ENCODE measurements at places on chromosomes 6 and 20.

- no peak for DNase-seq
These were observed 95.7 kb upstream of the HMGCLL1 start for GRCh38 chr6:55674672-55675071.

GRCh38 chr6:36722879-36723278 lies 25.3 kb downstream of the RAB44 start:
- DNase-seq = no peak

- DNase-seq = no peak
These were observed 60.8 kb downstream of the SYNDIG1 start for GRCh38 chr20:24530131-24530680.

GRCh38 chr6:45328523-45328922 lies 393 bp downstream of the RUNX2 start:
- no peak for DNase-seq

- DNase-seq = no peak
These were observed 141.7 kb upstream of the RPS6KA2 start for GRCh38 chr6:166768761-166769160.

GRCh38 chr6:119385994-119386393 lies 36.4 kb upstream of the MAN1A1 start:
- no peak for DNase-seq

- DNase-seq = no peak
These were observed 427.0 kb upstream of the SPTLC3 start for GRCh38 chr20:12581644-12582289.

- DNase-seq = peak; percentile 50
These were observed 36.1 kb downstream of the PSMB1 start for GRCh38 chr6:170516783-170517616.

DNA sequence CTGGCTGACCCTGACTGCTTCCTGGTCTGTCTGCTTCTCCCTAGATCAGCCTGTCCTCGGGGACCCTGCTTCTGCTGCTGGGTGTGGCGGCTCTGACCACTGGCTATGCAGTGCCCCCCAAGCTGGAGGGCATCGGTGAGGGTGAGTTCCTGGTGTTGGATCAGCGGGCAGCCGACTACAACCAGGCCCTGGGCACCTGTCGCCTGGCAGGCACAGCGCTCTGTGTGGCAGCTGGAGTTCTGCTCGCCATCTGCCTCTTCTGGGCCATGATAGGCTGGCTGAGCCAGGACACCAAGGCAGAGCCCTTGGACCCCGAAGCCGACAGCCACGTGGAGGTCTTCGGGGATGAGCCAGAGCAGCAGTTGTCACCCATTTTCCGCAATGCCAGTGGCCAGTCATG lies 6.3 kb downstream of the NRSN2 start:
- no peak for DNase-seq

DNA sequence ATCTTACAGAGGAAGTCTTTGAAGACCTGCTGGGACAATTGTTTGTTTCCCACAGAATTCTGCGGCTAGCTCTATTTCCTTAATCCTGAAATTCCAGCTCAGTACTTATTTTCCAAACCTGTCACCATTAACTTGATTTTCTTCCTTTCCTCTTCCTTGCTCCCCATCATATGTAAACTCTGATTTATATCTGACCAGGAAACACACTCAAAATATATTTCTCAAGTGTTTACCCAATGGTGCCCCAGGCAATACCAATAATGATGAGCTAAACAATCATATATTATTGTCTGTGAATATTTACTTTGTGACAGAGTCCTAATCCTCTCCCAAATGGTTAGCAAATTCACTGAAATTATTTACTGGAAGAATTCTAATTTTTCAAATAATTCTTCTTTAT lies 597.3 kb downstream of the PKHD1 start:
- DNase-seq = no peak

DNA sequence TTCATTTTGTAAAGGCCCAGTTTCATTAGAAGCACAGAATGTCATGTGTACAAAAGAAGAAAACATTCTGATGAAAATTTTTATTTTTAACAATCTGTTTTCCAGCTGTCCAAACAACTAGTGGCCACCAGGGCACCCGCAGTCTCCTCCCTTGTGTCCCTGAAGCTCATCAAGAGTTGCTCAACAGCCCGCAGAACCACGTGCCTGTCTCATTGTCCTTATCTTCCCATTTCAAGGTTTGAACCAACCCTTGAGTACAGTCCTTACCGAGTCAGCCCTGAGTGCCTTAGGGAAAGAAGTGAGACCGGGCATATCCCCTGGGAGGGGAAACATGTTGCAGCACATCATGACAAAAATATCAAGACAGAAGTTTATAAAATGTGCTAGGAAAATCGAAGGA lies 15.9 kb upstream of the ZNF133 start:
- no peak for DNase-seq

GRCh38 chr20:19336631-19337030 lies 124.2 kb downstream of the SLC24A3 start:
- no peak for DNase-seq

- no peak for DNase-seq
These were observed 5.5 kb downstream of the PRRT1 start for GRCh38 chr6:32146287-32146686.

GRCh38 chr6:2099870-2100269 lies 145.5 kb downstream of the GMDS start:
- DNase-seq = no peak

GRCh38 chr6:168414336-168415097 lies 26.5 kb upstream of the SMOC2 start:
- no peak for DNase-seq

- no peak for DNase-seq
These were observed 8.4 kb downstream of the GABBR1 start for GRCh38 chr6:29624520-29624961.

DNA sequence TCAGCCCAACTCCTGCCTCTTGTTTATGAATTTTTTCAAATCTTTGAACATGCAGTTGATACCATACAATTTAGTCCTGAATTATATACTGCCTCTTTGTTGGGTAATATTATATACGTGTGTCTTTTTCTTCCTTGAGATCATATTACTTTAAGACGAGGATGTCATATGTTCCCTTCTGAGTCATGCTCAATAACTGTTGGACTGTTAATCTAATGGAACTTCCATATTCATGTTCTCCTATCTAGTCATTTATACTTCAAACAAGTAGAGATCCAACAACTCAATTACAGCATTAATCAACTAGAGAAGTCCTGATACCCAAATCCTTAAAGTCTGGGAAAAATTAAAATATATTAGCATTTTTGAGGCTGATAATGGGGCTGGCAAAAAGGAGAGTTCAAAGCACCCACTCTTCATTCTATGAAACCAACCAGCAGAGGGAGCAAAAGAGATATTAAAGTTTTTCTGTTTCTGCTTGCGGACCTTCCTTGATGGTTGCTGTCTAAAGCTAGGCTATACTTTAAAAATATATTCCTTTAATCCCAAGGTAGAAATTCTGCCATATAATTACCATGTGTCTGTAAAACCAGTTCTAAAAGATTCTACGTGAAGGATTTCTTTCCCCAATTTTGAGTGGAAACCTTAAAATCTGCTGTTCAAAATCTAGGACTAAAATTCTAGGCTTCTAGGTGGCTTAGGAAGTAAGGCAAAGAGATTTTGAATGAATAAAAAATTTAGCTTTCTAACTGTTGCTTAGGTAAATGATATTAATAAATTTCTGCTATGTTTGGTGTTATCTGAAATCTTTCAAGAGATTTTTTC lies 498.9 kb downstream of the BCKDHB start:
- DNase-seq = peak; percentile 16

DNA sequence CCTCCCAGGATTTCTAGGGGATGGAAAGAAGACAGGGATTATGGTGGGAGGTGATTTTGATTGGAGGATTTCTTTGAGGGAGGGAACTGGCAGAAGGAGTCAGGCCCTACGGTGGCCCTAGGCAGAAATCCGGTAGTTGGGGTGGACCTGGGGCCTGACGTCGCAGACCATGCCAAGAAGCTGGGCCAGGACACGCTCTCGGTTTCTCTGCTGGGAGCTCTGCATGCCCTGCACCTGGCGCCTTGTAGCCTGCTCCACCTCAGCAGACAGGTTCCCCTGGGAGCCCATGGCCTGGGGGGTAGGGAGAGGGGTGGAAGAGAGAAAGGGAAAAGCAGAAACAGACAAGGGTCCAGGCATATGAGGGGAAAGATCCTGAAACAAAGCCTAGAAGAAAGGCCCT lies 1.1 kb downstream of the ATP6V1G2 start:
- no peak for DNase-seq

GRCh38 chr20:9966966-9967365 lies 67.8 kb upstream of the ANKEF1 start:
- DNase-seq = no peak

GRCh38 chr6:130872250-130873095 lies 45.3 kb downstream of the SMLR1 start:
- peak; percentile 18 for DNase-seq

GRCh38 chr6:16406966-16407365 lies 168.6 kb downstream of the GMPR start:
- DNase-seq = no peak

- DNase-seq = no peak
These were observed 109.1 kb downstream of the MAN1A1 start for GRCh38 chr6:119240257-119241110.

- DNase-seq = no peak
These were observed 40.9 kb upstream of the ZBP1 start for GRCh38 chr20:57660922-57661745.

DNA sequence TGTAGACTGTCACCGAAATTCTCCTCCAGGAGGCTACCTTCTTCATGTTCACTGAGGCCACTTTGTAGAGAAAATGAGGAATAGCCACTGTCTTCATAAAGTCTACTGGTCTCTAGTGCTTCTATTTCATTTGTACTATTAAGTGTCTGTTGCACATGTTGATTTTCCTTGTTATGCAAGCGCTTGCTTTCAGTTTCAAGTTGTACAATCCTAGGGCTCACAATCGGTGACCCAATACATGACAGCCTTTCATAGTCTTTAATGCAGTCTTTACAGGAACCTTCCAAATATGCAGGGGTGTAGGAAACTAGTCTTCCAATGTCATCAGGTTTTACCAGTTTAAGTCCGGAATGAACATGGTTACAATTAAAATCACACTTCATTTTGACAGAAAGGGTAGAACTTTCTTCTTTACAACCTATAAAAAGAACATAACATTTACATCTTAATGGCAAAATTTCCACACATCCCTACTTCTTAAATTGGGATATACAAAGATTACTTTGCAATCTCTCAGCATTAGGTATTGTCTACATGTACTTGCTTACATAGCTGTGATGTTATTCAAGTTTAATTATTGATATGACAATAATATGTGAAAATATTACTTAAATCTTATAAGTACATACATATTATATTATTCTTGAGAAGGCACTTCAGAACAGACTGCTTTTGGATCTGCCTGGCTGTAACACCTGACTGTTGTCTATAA lies 7.5 kb downstream of the FBXO5 start:
- no peak for DNase-seq

DNA sequence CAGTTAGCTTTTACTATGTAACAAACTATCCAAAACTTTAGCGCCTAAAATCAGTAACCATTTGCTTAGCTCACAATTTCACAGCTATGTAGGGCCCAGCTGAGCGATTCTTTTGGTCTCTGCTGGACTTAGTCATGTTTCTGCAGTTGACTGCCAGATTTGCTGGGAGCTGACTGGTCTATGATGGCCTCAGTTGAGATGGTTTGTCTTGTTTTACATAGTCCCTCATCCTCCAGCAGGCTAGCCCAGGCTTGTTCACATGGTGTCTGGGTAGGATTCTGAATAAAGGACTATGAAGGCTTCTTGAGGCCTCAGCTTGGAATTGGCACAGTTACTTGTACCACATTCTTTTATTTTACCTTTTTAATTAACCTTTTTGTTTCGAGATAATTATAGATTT lies 247.8 kb upstream of the CHD6 start:
- no peak for DNase-seq

DNA sequence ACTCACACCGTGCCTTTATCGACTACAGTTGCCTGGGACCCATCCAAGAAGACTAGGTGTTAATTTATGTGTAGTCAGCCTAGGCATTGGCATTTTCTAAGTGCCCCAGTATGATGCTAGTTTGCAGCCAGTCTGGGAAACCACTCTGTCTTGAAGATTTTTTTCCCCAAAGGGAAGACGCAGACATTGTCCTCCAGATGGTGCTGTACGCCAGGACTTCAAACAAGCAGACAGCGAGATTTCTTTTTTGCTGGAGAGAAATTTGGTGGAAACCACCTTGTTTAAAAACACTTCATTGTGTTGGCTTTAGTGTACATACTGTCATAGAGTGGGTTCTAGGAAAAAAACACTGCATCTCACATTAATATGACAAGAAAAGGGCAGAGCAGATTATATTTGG lies 30.0 kb downstream of the ALDH5A1 start:
- peak; percentile 20 for DNase-seq
